ENCODE measurements at places on chromosomes 4 and X. TPM values are rescaled to one million over a fixed set of nuclear protein-coding genes. Genes with fewer than 3 reads are reported as not detected.

- peaks cover 3% of the 10 kb centered on the region for H3K4me1 ChIP-seq
- H3K36me3 ChIP-seq, result no peaks in the 10 kb centered on the region
- no peak for DNase-seq
Measured at GRCh38 chr4:1171311-1172227, 814 bp downstream of the SPON2 start.

- no peaks in the 10 kb centered on the region for H3K4me1 ChIP-seq
- no peak overlapping the region for H3K27ac ChIP-seq
- DNase-seq, result no peak
- H3K27me3 ChIP-seq, result no peaks in the 10 kb centered on the region
- H3K36me3 ChIP-seq, result no peaks in the 10 kb centered on the region
- H3K4me3 ChIP-seq, result no peak overlapping the region
Measured at GRCh38 chr4:175536852-175537453, 275.1 kb downstream of the GPM6A start.

- no peak overlapping the region for H3K4me3 ChIP-seq
- no peak overlapping the region for H3K27ac ChIP-seq
- no peaks in the 10 kb centered on the region for H3K4me1 ChIP-seq
Measured at GRCh38 chr4:169215656-169216055, 55.1 kb downstream of the SH3RF1 start.

GRCh38 chr4:7626531-7626930, 191.8 kb upstream of the PSAPL1 start:
- H3K4me1 ChIP-seq, result no peaks in the 10 kb centered on the region
- H3K4me3 ChIP-seq, result no peak overlapping the region
- H3K36me3 ChIP-seq, result no peaks in the 10 kb centered on the region
- no peak for DNase-seq

DNA sequence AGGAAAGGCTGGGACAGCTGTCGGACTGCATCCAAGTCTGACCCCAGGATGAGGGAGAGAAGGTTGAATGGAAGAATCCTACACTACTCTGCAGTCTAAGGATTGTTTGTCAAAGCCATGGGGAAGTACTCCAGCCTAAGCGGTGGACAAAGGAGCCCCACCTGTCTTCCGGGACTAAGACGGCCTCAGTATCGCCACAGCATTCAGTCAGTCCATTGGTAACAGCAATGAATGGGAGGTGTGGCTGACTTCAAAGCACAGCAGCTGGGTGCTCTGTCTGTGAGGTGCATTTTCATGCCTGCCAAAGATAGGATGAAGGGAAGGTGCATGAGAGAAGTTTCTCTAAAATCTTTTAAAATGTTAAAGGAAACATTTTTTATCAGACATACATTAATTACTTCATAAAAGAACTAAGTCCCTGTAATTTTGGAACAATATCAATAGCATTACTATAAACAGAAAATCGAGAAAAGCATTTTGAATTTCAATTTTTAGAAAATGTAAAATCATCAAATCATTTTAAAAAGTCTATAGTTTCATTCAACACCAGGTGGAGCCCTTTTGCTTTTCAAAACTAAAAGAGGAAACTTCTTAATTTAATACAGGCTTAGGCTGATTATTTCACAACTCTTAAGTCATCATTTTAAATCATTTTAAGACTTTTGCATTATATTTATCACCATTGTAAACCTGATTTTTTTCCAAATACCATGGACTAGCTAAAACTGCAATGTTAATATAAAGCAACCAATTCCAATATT, 27.6 kb upstream of the INTU start:
- H3K27me3 ChIP-seq, result no peaks in the 10 kb centered on the region
- no peaks in the 10 kb centered on the region for H3K4me1 ChIP-seq
- no peak overlapping the region for H3K4me3 ChIP-seq
- H3K36me3 ChIP-seq, result no peaks in the 10 kb centered on the region

DNA sequence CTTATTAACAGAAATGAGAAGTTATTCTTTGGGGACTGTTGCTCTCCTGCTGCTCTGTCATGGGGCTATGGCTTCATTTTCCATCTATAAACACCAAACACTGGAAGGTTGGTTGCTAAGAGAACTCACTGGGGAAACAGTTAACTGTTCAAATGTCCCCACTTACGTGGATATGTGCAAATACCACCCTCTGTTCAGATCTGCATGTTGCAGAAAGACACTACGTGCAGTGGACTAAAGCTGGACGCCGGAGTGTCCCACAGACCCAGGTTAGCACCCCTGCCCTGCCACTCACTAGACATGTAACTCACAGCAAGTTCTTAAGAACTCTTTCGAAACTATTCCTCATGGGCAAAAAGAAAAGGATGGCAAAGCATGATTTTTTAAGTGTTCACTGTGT, 62.1 kb downstream of the SORBS2 start:
- H3K4me3 ChIP-seq, result no peak overlapping the region
- no peak overlapping the region for H3K27ac ChIP-seq
- no peaks in the 10 kb centered on the region for H3K36me3 ChIP-seq
- no peaks in the 10 kb centered on the region for H3K27me3 ChIP-seq
- DNase-seq, result no peak

ATP11C gene
- total RNA-seq, result 28.3 TPM

PDS5A gene
- 57.0 TPM for total RNA-seq

PABPC4L gene
- total RNA-seq, result 2.8 TPM

VGLL1 gene
- 5.0 TPM for total RNA-seq

IGSF1 gene
- total RNA-seq, result 1.5 TPM

All from prostate gland (tissue), 2 donors.